ENCODE measurements at places on chromosomes 5 and 9.

DNA sequence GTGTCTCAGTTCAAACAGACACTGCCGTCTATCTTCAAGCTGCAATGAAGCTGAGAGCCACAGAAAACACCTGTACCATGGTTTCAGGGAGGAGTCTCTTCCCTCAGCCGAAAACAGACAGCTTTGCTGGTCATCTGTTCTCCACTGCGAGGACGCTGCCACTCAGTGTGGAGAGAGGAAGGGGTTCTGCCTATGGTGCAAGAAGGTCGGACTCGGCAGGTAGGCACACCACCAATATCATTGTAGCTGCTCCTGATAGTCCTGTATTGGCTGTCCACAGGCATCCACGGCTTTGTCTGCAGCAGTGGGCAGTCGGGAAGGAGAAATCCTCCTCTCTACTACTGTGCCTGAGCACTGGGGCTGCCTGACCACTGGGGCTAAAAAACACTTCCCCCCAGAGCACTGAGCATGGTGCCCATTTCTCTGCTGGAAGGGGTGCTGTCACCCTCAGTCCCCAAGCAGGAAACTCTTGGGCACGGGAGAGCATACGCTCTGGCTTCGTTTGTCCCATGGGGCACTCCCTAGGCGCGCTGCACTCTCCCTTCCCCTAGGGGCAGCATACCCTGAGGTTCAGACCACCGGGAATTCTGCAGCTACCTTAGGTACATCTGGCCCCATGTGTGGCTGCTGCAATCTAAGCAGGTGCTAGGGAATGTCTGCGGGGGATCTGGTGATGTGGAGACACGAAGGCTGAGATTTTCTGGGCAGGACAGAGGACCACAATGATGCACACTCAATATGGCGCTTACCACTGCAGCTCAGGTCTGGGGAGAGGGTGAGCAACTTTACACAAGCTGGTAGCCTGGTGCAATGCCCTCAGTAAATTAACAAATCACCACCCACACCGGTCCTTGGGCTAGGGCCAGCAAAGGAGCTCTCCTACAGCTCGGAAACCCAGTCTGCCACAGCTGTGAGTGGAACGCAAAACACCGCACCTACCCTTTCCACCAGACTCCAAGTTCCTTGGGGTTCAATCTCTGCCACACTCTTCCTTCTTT is 880.9 kb upstream of the SEMA6A start:
- no peak for DNase-seq

- no peak for DNase-seq
Observed at GRCh38 chr5:54704825-54705224, 187.3 kb downstream of the SNX18 start.

- DNase-seq, result no peak
Observed at GRCh38 chr9:69325409-69326212, 596 bp downstream of the ENTREP1 start.

- DNase-seq, result no peak
Observed at GRCh38 chr9:27818348-27818747, 245.1 kb upstream of the C9orf72 start.

DNA sequence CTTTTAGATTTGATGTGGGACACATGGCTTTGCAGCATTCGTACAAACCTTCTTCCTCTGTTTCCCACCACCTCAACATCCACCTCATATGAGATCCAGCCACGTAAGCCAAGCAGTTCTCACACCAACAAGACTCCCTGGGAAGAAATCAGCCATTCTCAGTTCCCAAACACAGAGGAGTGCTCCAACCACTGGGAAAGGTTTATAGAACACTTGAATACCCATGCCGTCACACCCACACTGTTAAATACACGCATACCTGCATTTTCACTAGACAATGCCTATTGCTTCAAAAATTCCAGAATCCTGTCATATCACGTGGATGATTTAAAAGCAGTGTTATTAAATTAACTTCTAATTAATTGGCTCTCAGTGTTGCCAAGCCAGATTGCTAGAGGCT is 347.3 kb downstream of the ENC1 start:
- DNase-seq, result no peak

DNA sequence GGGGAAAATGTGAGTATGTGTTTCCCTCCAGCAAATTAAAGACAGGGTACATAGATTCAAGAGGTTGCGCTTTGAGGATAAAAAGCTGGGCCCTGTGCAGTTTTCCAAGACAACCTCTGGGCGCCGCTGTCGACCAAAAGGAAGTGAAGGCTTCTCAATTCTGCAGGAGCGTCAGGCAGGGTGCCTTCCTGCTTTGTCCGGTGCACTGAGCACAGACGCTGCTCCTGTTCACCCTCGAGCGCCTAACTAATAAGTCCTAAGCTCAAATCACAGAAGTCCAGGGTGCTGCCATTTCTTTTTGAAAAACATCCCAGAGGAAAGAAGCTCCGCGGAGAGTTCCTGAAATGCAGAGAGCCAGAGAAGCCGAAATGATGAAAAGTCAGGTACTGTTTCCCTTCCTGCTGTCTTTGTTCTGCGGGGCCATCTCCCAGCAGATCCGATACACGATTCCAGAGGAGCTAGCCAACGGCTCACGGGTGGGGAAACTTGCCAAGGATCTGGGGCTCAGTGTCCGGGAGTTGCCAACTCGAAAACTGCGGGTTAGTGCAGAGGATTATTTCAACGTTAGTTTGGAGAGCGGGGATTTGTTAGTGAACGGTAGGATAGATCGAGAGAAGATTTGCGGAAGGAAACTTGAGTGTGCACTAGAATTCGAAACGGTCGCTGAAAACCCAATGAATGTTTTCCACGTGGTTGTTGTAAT is at the start of gene PCDHGB1:
Gene PCDHGB1, plus strand, starts transcription at position 183 of the 703 bp plus-strand sequence. Its CDS starts 162 bp downstream, at position 345.
- no peak for DNase-seq

DNA sequence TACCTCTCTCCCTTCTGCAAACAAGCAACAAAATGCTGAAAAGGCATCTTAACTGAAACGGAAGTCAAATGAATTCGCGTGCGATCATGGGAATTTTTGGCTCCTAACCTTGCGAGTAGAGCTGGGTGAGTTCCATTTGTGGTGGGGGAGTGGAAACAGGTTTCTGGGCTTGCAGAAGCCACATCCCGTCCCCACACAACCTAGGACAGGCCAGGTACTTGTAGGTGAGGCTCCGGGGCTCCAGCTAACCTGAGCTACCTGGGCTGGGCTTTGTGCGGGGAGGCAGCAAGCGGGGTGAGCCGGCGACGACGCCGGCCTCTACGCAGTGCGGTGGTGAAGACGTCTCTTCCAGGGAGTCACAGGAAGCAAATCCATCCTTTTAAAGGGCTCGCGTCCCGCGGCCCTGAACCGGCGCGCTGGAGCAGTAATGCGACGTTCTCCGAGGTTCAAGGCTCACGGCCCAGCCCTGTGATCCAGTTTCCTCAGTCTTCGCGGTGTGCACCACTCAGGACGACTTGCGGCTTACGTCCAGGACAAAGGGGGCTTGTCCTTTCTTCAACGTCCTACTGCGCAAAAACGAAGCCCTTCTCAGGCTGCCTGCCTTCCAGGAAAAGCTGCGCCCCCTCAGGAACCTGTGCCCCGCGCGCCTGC is 567 bp upstream of the SPIN1 start:
- DNase-seq, result no peak

DNA sequence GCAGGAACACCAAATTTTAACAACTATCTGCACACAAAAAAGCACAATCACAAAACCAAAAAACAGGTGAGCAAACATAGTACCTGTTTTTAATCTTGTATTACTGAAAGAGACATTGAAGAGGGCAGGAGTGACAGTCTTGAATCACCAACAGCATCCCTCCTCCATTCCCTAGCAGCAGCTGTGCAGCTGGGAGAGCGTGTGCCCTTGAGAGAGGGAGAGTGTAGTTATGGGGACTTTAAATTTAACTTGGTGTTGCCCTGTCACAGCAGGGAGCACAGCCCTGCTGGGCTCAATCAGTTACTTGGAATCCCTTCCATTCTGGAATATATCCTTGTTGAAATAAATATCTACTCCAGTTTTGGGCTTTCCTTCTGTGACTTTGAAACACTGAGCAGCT is 1938.7 kb upstream of the NUDT12 start:
- DNase-seq, result no peak

GRCh38 chr9:69601698-69602097 is 70.5 kb downstream of the APBA1 start:
- no peak for DNase-seq

DNA sequence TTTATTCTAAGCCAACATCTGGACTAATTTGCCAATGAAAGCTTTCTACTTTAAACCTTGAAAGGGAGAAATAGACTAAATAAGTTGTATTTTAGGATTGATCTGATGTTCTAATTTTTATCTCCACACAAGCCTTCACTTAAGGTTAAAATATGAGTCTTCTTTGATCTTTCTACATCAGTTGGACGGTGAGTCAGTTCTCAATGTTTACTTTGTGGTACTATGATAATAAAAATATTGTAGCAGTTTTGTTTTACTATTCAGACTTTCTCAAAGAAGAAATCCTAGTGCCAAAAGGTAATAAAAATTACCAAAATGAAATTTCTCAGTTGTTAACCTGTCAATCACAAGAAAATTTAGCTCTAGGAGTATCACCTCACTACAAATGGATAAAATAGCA is 203.5 kb upstream of the RGMB start:
- no peak for DNase-seq
